K562 (cell line): ENCODE measurements at places on chromosomes 6 and 20. TPM values are rescaled to one million over a fixed set of nuclear protein-coding genes. Genes with fewer than 3 reads are reported as not detected.

Gene SALL4
- 0.03 TPM in 1 of 2 replicates, not detected in the other for polyA plus RNA-seq

Gene C6orf52
- 9.1 and 10.7 TPM in 2 replicates for polyA plus RNA-seq

Gene PPIL6
- 0.03 and 1.5 TPM in 2 replicates for polyA plus RNA-seq

Gene RNASET2
- polyA plus RNA-seq: 108 and 124 TPM in 2 replicates

Gene NRSN1
- not detected in 2 replicates for polyA plus RNA-seq

Gene BTBD9
- polyA plus RNA-seq: 0.58 and 1.4 TPM in 2 replicates

Gene GHRH
- polyA plus RNA-seq: not detected in 2 replicates

Gene RAET1L
- not detected in 2 replicates for polyA plus RNA-seq

Gene SIRPD
- polyA plus RNA-seq: not detected in 2 replicates

Gene PNPLA1
- polyA plus RNA-seq: 0.07 and 0.22 TPM in 2 replicates

Gene TUBB2B
- 6.1 and 7.0 TPM in 2 replicates for polyA plus RNA-seq

Gene PRDM13
- not detected in 2 replicates for polyA plus RNA-seq

Gene HTR1B
- not detected in 2 replicates for polyA plus RNA-seq

Gene TBXT
- polyA plus RNA-seq: not detected in 2 replicates

Gene MDFI
- not detected in 2 replicates for polyA plus RNA-seq

Gene L3MBTL3
- polyA plus RNA-seq: 6.6 and 8.1 TPM in 2 replicates

Gene PTCHD4
- polyA plus RNA-seq: not detected in 2 replicates

Gene POU5F1
- not detected in 2 replicates for polyA plus RNA-seq

Gene CD24
- 14.3 and 15.7 TPM in 2 replicates for polyA plus RNA-seq

Gene HLA-DOA
- not detected in 2 replicates for polyA plus RNA-seq

Gene FAM184A
- polyA plus RNA-seq: 9.9 and 10.1 TPM in 2 replicates

Gene CCN6
- 0.11 and 0.13 TPM in 2 replicates for polyA plus RNA-seq

Gene TNF
- 0.08 TPM in 1 of 2 replicates, not detected in the other for polyA plus RNA-seq

Gene PLAGL1
- 18.7 and 19.6 TPM in 2 replicates for polyA plus RNA-seq

Gene FAM209B
- polyA plus RNA-seq: 0.40 TPM in 1 of 2 replicates, not detected in the other

Gene SLC16A10
- 0.24 TPM in 1 of 2 replicates, not detected in the other for polyA plus RNA-seq

Gene ANGPT4
- polyA plus RNA-seq: not detected in 2 replicates

Gene GPLD1
- polyA plus RNA-seq: 0.26 and 0.57 TPM in 2 replicates

Gene PCK1
- polyA plus RNA-seq: 0.12 and 0.46 TPM in 2 replicates

Gene EDN3
- polyA plus RNA-seq: not detected in 2 replicates

Gene INSM1
- not detected in 2 replicates for polyA plus RNA-seq

Gene PRPH2
- 0.26 TPM in 1 of 2 replicates, not detected in the other for polyA plus RNA-seq

Gene TBP
- polyA plus RNA-seq: 40.6 and 47.0 TPM in 2 replicates

Gene CEP85L
- 4.4 and 5.8 TPM in 2 replicates for polyA plus RNA-seq

Gene NAPB
- 5.3 and 6.2 TPM in 2 replicates for polyA plus RNA-seq

Gene C20orf173
- polyA plus RNA-seq: not detected in 2 replicates

Gene EYA4
- not detected in 2 replicates for polyA plus RNA-seq

Gene PGBD1
- 5.6 and 6.1 TPM in 2 replicates for polyA plus RNA-seq

Gene RIPOR3
- 62.7 and 66.4 TPM in 2 replicates for polyA plus RNA-seq

Gene PPP1R16B
- 6.2 and 6.5 TPM in 2 replicates for polyA plus RNA-seq

Gene GPSM3
- 32.2 and 35.1 TPM in 2 replicates for polyA plus RNA-seq

Gene LST1
- polyA plus RNA-seq: 1.3 and 1.5 TPM in 2 replicates

Gene FOXP4
- polyA plus RNA-seq: 6.7 and 7.4 TPM in 2 replicates

Gene OR2J3
- not detected in 2 replicates for polyA plus RNA-seq

Gene CHRNA4
- not detected in 2 replicates for polyA plus RNA-seq

Gene MARCKS
- 1.1 and 1.7 TPM in 2 replicates for polyA plus RNA-seq

Gene MATN4
- polyA plus RNA-seq: 0.20 TPM in 1 of 2 replicates, not detected in the other

Gene MTFR2
- polyA plus RNA-seq: 44.6 and 51.8 TPM in 2 replicates

Gene IP6K3
- not detected in 2 replicates for polyA plus RNA-seq

Gene KCNQ2
- 0.16 TPM in 1 of 2 replicates, not detected in the other for polyA plus RNA-seq

Gene LRRN4
- polyA plus RNA-seq: not detected in 2 replicates

Gene TFEB
- polyA plus RNA-seq: 1.8 and 2.4 TPM in 2 replicates

Gene FUT9
- polyA plus RNA-seq: not detected in 2 replicates

Gene CD109
- 0.03 and 0.11 TPM in 2 replicates for polyA plus RNA-seq

Gene CDSN
- polyA plus RNA-seq: not detected in 2 replicates

Gene POM121L2
- not detected in 2 replicates for polyA plus RNA-seq

Gene SRMS
- polyA plus RNA-seq: not detected in 2 replicates

Gene THBS2
- polyA plus RNA-seq: not detected in 2 replicates

Gene TFAP2D
- not detected in 2 replicates for polyA plus RNA-seq

Gene RHAG
- polyA plus RNA-seq: 359 and 423 TPM in 2 replicates
